ENCODE measurements at places on chromosomes 7 and 10.

DNA sequence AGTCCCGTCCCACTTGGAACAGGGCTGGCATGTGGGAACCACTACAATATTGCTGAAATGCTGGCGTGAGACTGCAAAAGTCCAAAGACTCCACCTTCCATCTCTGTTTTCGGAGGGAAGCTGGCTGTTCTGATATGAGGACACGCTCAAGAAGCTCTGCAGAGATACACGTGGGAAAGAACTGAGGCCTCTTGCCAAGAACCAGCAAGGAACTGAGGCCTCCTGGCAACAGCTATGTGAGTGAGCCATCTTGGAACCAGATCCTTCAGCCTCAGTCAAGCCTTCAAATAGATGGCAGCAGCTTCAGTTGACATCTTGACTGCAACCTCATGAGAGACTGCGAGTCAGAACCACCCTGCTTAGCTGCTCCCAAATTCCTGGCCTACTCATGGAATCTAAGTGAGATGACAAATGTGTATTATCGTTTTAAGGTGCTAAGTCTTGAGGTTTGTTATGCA is 30.8 kb downstream of the SGMS1 start:
- no peak overlapping the region for H3K27ac ChIP-seq
- H3K4me1 ChIP-seq = peaks cover 10% of the 10 kb centered on the region
- no peaks in the 10 kb centered on the region for H3K27me3 ChIP-seq
- no peaks in the 10 kb centered on the region for H3K36me3 ChIP-seq
- DNase-seq = no peak
- H3K4me3 ChIP-seq = no peak overlapping the region

GRCh38 chr10:5730766-5731165 is 46.1 kb downstream of the TASOR2 start:
- no peak overlapping the region for H3K4me3 ChIP-seq
- no peak overlapping the region for H3K27ac ChIP-seq
- H3K36me3 ChIP-seq = peaks cover 26% of the 10 kb centered on the region
- H3K27me3 ChIP-seq = no peaks in the 10 kb centered on the region

- H3K4me1 ChIP-seq = no peaks in the 10 kb centered on the region
- DNase-seq = peak; percentile 81
- no peaks in the 10 kb centered on the region for H3K36me3 ChIP-seq
- H3K27ac ChIP-seq = no peak overlapping the region
- H3K4me3 ChIP-seq = no peak overlapping the region
These were observed 1288.5 kb downstream of the GATA3 start for GRCh38 chr10:9342885-9343570.

DNA sequence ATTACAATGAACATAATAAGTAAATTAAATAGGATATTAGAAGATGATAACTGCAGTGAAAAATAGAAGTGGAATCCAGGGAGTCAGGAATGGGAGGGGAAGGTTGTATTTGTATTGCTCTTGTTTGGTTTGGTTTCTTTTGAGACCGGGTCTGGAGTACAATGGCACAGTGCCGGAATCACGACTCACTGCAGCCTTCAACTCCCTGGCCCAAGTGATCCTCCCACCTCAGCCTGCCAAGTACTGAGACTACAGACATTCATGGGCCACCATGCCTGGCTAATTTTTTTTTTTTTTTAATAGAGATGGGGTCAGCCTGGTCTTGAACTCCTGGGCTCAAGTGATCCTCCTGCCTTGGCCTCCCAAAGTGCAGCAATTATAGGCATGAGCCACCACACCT is 59.9 kb upstream of the LRRC4 start:
- no peak overlapping the region for H3K27ac ChIP-seq
- no peak for DNase-seq
- H3K4me3 ChIP-seq = no peak overlapping the region
- no peaks in the 10 kb centered on the region for H3K4me1 ChIP-seq
- H3K36me3 ChIP-seq = peaks cover 60% of the 10 kb centered on the region

DNA sequence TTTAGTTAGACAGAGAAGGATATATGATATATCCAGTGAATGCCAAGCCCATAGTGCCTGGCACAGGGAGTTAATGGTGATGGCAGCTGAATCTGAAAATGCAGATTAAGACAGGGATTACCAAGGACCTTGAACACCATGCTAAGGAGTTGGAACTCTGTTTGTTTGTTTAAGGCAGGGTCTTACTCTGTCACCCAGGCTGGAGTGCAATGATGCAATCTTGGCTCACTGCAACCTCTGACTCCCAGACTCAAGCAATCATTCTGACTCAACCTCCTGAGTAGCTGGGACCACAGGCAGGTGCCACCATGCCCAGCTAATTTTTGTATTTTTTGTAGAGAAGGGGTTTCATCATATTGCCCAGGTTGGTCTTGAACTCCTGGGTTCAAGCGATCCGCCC is 1.6 kb downstream of the AKR1D1 start:
- no peak for DNase-seq
- H3K36me3 ChIP-seq = no peaks in the 10 kb centered on the region
- H3K27ac ChIP-seq = no peak overlapping the region

- H3K27ac ChIP-seq = no peak overlapping the region
- no peak overlapping the region for H3K4me3 ChIP-seq
- peak; percentile 2 for DNase-seq
- H3K36me3 ChIP-seq = no peaks in the 10 kb centered on the region
- peaks cover 3% of the 10 kb centered on the region for H3K4me1 ChIP-seq
These were observed 22.2 kb upstream of the PARP12 start for GRCh38 chr7:140084972-140085371.

Measured in lung (tissue), 17 donors.